ENCODE measurements at places on chromosomes 1 and 21. TPM values are rescaled to one million over a fixed set of nuclear protein-coding genes. Genes with fewer than 3 reads are reported as not detected.

LBR gene
- 17.1 TPM for total RNA-seq

FCAMR gene
- not detected for total RNA-seq

MEGF6 gene
- total RNA-seq, result 10.2 TPM

DNA sequence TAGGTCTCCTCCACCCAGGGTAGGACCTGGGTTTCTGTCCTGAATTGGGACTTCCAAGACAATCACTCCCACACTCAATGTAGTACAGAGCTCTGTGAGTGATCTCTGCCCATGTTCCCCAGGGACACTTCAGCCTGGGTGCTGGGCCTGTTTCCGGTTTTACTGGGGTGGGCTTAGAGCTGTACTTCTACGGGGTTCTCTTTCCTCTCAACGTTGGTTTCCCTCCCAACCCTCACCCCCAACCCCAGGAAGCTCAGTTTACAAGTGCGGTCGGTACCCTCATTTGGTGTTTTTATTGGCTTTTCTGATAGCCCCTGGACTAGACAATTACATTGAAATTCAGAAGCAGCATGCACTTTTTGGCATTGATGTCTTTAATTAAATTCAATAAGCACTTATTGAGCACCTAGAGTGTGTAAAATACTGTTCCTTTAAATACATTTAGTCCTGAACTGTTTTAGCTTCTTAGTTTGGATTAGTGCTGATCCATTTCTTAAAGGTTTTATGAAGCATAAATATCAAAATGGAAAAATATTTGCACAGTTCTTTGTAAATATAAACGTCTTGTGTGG lies 542 bp upstream of the XPR1 start:
- DNase-seq, result no peak

DNA sequence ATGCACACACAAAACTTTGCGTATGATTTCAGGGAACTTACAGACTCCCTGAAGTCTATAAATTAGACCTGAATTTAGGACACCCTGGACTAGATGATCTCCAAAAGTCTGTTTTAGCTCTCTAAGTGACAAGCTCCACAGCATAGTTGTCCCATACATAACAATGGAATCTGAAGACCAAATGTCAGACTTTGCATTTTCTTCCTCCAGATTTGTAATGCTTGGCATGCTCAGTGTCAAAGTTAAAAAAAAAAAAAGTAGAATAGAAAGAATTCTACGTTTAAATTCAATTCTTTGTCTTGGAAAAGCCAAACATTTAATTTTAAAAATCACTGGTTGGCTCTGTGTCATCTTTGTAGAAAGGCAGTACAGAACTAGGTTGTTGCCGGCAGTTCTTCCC lies 66.7 kb downstream of the OLFML2B start:
- no peak for DNase-seq

- DNase-seq, result no peak
Observed at GRCh38 chr1:63955370-63956145, 181.7 kb downstream of the ROR1 start.

DNA sequence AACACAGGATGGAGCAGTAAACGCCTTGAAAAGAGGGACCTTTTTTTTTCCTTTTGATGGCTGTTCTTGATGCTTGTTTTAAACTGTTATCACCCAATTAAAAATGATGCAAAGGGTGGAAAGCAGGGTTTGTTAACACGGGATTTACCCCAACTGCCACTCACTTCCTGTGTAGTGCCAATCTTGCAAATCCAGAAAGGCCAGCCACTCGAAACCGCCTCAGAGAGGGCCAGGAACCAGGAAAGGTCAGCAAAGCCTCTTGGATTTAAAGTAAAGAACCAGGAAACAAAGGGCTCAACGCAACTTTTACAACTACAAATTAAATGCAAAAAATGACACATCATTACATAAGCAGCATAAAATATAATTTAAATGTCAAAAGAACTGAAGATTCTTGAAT lies 347.4 kb downstream of the PDE4B start:
- no peak for DNase-seq

- peak; percentile 24 for DNase-seq
Observed at GRCh38 chr21:45331531-45332147, 43.9 kb upstream of the POFUT2 start.

GRCh38 chr1:223669003-223669795 lies 3.7 kb upstream of the CAPN8 start:
- DNase-seq, result no peak
